CD4-positive, alpha-beta T cell treated with Interleukin-15 for 4 hours (primary cell): ENCODE measurements at places on chromosomes 6 and 20.

- DNase-seq: no peak
Observed at GRCh38 chr6:47254906-47255305, 54.8 kb downstream of the TNFRSF21 start.

DNA sequence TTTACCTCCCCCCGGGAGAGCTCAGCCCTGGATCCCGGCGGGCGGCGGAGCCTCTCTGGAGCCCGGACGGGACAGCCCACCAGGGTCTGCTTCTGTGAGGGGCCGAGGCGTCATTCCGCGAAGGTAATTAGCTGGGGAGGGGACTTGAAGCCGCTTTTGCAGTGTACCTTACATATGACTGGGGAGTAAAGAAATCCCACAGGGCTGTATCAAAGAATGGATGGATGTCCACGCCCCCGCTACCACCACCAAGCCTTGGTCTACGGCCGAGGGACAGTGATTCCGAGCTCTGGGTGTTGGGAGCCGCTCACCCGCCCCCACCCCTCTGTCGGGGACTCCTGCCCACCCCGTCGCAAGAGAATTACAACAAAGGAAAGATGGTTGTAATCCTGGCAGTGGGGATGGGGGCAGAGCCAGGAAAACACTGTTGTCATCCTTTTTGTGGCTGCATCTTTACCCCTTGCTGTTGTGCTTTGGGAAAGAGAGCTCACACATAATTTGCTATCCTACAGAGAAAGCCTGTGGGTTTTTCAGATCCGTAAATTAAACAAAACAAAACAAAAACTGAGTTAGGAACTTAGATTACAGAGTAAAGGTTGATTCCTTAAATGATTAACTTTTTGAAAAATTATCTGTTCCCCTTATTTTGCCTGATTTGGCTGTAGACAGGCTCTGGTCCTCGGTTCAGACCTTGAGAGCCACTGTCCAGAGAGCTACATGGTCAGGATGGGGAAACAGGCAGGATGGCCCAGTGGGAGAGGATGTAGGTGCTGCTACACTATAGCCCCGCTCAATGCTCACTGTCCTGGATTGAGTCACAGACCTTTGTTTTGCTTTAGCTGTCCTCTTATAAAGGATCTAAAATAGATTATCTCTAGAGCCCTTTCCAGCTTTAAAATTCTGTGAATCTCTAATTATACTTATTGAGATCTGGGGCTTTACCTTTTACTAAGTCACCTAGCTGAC, 997 bp upstream of the FBXO30 start:
- no peak for DNase-seq

- no peak for DNase-seq
Observed at GRCh38 chr6:165910184-165910966, 247.3 kb upstream of the PDE10A start.

DNA sequence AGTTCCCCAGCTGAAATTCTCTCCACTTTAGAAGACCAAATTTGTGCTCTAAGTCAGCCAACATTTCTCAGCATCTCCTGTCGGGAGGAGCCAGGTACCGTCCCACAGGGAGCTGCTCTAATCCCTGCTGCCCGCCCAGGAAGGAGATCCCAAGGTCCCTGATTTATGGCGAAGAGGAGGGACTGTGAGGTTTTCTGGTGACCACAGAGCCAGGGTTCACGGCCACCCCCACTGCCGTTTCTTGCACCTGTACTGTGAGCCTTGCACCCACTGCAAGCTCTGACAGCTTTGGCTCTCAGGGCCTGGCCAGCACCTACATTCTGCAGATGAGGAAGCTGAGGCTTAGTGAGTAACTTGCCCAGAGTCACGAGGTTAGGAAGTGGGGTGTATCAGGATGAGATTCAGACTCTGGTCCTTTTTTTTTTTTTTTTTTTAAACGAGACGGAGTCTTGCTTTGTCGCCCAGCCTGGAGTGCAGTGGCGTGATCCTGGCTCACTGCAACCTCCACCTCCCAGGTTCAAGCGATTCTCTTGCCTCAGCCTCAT, 34.9 kb downstream of the FOXC1 start:
- DNase-seq: no peak

- no peak for DNase-seq
Observed at GRCh38 chr20:43977252-43977651, 62.6 kb downstream of the TOX2 start.

DNA sequence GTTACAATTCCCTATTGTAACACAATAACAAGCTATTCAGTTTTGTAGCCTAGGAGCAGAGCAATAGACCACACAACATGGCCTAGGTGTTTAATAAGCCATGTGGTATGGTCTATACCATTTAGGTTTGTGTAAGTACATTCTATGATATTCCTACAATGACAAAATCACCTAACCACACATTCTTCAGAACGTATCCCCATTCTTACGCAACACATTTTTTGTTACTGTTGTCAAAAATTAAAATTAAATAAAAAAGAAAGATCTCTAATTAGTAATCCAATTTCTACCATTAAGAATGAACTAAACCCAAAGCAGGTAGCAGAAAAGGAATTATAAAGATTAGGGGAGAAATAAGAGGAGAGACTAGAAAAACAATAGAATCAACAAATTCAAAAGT, 44.0 kb downstream of the RANBP9 start:
- DNase-seq: no peak

DNA sequence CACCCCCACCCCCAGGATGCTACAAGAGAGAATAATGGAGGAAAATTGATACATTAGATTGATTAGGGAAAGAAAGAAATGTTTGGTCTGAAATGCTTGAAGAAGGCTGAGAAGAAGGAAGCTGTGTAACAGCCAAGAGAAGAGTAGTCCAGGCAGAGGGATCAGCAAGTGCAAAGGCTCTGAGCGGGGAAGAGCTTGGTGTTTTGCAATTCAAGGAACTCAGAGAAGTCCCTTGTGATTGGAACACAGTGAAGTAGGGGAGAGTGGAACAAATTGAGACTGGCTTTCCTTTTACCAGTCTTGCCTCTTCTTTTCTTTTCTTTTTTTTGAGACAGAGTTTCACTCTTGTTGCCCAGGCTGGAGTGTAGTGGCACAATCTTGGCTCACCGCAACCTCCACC, 76.6 kb upstream of the CHD6 start:
- DNase-seq: no peak

DNA sequence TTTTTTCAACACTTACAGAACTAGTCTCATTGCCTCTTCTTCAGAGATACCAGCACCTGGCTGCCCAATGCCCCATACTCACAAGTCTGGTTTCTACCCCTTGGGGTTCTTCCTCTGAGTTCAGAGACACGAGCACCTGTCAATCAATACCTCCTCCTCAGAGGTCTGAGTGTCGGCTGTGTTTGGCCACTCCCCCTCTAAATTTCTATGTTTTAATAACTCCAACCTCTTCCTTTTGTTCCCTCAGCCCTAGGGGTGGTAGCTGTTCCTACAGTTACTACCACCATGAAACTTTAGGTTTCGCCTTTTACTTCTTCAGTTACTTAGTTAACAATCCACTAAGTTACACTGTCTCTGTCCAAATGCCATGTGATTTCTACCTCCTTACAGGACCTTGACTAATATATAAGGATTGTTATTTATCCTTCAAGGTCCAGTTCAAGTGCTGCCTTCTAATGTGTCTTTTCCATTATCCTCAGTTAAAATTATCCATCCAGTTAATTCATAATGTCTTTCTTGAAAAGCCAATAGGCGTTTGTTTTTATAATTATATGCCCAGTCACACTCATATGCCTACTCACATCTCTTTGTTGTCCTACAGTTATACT, 14.6 kb upstream of the PHF20 start:
- DNase-seq: no peak

DNA sequence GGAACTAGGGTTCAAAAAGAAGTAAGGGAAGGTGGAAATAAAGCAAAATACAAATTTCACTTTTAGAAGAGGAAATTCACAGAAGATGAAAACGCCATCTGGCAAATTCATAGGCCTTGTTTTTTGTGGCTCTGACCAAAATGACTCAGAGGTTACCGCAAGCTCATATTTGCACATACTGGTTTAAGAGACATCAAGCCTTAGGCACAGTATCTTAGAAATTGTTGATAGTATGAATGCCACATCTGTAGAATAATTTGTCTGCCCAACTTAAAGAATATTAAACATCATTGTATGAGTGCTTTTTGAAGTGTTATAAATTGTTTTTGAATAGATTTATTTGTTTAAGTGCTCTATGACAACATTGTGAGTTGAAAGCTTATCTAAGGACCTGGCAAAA, 10.6 kb downstream of the TAAR1 start:
- DNase-seq: peak; percentile 12

- DNase-seq: peak; percentile 82
Observed at GRCh38 chr6:30130887-30131862, 4.8 kb upstream of the TRIM40 start.

DNA sequence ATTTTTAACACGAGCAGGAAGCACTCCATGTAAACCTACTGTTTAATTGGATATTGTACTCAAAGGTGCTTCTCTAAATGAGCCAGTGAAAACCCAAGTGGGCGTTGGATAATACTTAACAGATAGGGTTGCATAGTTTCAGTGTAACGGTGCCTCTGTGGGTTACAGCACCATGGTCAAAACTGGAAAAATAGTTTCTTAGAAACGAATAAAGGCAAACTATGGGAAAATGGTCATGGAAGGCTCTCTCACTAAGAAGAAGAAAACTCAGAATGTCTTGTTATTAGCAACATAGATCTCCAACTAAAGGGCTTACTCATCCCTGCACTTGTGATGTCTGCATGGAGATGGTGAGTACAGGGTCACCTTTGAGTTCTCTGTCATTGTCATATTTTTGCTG, 59.1 kb upstream of the NEDD9 start:
- no peak for DNase-seq
